ENCODE measurements at places on chromosomes 6 and 20. TPM values are rescaled to one million over a fixed set of nuclear protein-coding genes. Genes with fewer than 3 reads are reported as not detected.

The AIF1 gene
- 12.5 TPM for total RNA-seq

The HTR1E gene
- total RNA-seq = not detected

The PCK1 gene
- total RNA-seq = 0.41 TPM

The KHDC1 gene
- total RNA-seq = 2.1 TPM

The CD83 gene
- 1.6 TPM for total RNA-seq
